ENCODE measurements at places on chromosomes 11 and 22.

DNA sequence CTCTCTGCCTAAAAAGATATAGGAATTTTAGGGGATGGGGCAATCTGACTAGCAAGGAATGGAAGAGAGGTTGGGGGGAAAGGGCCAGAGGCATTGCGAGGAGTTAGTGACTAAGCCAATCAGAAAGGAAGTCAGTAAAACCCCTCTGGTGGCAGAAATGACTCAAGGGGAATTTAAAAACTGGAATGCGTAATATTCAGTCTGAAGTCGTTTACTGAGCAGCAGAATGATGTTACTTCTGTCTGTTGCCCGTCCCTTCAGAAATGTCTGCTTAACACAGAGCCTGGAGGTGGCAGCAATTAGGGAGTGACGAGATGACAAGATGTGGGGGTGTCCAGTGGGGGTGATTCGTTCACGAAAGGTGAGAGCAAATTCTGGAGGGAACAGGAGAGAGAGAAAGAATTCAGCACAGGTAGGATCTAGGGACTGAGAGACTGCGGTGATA, 107.7 kb upstream of the CLMP start:
- DNase-seq, result no peak

GRCh38 chr11:105054723-105055493, 9.8 kb upstream of the CARD16 start:
- no peak for DNase-seq

DNA sequence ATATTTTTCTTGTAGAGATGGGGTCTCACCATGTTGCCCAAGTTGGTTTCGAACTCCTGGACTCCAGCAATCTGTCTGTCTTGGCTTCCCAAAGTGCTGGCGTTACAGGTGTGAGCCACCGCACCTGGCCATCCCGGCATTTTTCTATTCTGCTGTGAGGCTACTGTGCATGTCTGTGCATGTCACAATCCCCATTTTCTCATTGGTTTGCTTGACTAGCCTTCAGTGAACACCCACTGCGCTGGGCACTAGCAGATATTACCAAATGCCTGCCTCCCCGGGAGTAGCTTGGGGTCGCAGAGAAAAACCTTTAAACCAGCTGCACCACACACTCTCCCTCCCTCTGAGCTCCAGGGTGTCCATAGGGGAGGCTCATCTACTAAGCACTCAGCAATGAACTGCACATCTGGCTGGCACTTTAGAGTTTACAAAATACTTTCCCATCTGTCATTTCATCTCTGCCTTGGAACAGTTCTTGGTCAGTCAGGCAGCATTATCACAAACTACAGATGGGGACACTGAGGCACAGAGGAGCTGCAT, 4.9 kb downstream of the CSNK1E start:
- no peak for DNase-seq

- peak; percentile 49 for DNase-seq
These were observed 264.6 kb upstream of the PLET1 start for GRCh38 chr11:112525270-112525669.

DNA sequence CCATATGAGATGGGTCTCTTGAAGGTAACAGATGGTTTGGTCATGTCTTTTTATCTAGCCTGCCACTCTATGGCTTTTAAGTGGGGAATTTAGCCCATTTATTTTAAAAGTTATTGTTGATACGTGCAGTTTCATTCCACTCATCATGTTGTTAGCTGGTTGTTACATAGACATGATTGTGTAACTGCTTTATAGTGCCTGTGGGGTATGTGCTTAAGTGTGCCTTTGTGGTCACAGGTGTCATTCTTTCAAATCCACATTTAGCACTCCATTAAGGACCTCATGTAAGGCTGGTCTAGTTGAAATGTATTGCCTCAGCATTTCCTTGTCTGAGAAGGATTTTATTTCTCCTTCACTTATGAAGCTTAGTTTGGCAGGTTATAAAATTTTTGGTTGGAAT, 263.8 kb upstream of the LUZP2 start:
- no peak for DNase-seq

DNA sequence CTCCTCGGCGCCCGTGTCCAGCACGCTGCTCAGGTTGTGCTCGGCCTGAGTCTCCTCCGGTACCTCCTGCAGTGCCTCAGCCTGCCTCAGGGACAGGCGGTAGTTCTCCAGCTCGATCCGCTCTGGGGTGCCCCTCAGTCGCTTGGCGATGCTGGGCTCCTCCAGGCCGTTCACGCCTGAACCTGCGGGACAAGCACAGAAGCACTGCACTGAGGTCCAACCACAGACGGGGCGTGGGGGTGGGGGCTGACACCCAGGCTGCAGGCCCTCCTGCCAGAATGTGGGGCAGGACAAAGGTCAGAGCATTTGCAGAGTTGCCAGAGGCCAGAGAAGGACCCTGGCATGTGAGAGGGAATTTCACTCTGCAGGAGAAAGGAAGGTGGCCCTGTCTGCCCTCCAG, 67.6 kb upstream of the BID start:
- DNase-seq, result no peak

GRCh38 chr11:30826911-30827310, 240.8 kb upstream of the MPPED2 start:
- no peak for DNase-seq

- no peak for DNase-seq
These were observed 8.7 kb upstream of the ABTB2 start for GRCh38 chr11:34366522-34366921.

- DNase-seq, result no peak
These were observed 264.3 kb downstream of the MIAT start for GRCh38 chr22:26921726-26922125.

- peak; percentile 62 for DNase-seq
These were observed 54.5 kb upstream of the ZBTB44 start for GRCh38 chr11:130369141-130369691.

- no peak for DNase-seq
These were observed 4.1 kb downstream of the WNT7B start for GRCh38 chr22:45972889-45973253.

DNA sequence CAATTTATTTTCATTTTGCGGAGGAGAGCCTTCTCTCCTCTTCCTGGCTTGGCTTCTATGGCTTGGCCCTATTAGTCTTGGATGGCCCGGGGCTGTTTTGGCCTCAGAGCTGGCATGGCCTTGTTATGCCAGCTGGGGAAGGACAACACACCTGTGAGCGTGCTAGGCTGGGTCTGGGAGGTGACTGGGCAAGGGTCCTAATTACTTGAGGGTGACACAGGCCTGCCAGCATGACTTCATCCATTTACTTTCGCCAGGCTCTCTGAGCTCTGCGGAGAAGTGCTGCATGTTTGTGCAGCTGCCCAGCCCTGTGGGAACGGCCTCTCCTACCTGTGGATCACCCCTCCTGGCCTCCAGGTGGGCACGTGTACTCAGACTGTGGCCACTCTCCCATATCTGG, 153.6 kb downstream of the SNX19 start:
- no peak for DNase-seq

DNA sequence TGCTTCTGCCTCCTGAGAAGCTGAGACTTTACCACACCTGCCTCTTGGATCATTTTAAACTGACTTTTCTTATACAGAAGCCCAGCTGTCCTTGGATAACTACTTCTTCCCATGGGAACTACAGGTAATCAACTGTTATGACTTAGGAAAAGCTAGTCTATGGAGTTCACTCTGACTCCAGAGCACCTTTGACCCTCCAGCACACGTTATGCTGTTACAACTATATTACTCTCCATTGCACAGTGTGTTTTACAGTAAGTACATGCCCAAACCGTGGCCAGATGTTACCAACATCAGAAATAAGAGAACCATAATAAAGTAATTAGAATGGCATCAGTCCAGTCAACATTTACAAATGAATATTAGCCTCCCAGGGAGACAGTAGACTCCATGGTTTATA, 21.3 kb upstream of the TSG101 start:
- DNase-seq, result no peak

DNA sequence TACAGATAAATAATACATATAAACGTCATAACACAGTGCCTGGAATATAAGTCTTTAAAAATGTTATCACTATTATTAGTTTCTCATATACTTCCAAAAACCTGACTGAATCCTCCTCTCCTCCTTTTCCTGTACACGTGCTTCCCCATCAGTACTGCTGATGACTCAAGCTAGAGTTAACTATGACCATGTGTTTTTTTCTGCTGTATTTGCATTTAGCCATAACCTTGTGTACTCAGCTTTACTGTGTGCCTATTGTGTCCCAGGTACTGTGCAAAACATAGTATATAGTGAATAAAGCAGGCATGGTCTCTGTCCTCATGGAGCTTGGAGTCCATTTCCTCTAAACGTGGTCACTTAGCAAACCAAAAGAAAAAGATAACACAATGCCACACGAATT, 56.5 kb upstream of the ARHGAP32 start:
- DNase-seq, result peak; percentile 30

DNA sequence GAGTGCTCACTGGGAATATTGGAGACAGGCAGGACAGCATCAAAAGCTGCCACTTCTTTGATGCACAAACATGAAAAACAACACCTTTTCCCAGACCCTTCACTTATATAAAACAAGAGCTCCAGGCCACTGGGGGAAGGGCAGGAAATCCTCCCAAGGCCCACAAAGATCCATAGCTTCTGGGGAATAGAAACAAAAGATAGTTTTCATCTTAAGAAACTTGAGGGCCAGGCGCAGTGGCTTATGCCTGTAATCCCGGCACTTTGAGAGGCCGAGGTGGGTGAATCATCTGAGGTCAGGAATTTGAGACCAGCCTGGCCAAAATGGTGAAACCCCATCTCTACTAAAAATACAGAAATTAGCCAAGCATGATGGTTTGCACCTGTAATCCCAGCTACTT, 15.3 kb downstream of the RTL6 start:
- peak; percentile 14 for DNase-seq

DNA sequence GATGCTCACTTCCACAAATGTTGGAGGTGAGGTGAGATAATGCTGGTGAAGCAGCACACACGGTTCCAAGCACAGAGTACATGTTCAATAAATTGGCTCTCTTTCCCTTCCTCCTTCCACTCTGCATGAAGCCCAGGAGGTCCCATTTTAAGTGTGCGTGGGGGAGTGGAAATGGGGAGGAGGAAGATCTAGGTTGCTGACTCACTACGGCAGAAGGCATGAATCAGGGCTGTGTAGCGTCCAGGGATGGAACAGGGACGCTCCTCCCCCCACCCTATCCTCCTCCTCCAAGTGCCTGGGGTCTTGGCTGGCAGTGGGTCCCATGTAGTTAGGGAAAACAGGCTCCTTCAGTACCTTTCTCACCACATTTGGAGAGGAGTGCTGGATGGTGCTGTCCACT, 44.2 kb downstream of the TRIM66 start:
- DNase-seq, result no peak

- no peak for DNase-seq
These were observed 36.1 kb upstream of the NNMT start for GRCh38 chr11:114260077-114260476.

DNA sequence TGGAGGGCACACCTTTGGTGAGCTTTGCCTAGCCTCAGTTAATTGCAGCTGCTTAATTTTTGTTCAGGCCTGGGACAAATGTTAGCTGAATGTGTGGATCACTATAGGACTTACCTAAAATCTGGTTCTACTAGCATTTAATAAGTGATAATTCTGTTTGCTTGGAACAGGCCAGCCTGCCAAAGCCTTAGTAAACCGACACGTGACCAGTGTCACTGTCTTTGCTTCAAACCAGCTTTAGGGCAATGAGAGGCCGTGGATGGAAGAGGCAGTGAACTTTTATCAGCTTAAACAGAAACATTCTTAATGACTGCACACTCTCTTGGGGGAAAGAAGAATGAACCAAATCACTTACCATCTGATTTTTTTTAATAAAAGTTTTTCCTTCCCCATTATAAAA, 10.8 kb downstream of the PARVA start:
- DNase-seq, result no peak

- DNase-seq, result no peak
These were observed 157.8 kb downstream of the NXPE2 start for GRCh38 chr11:114836161-114836560.

GRCh38 chr22:44019846-44020245, 4.3 kb upstream of the PARVB start:
- DNase-seq, result no peak
